ENCODE measurements at places on chromosomes 7 and 10. TPM values are rescaled to one million over a fixed set of nuclear protein-coding genes. Genes with fewer than 3 reads are reported as not detected.

DNA sequence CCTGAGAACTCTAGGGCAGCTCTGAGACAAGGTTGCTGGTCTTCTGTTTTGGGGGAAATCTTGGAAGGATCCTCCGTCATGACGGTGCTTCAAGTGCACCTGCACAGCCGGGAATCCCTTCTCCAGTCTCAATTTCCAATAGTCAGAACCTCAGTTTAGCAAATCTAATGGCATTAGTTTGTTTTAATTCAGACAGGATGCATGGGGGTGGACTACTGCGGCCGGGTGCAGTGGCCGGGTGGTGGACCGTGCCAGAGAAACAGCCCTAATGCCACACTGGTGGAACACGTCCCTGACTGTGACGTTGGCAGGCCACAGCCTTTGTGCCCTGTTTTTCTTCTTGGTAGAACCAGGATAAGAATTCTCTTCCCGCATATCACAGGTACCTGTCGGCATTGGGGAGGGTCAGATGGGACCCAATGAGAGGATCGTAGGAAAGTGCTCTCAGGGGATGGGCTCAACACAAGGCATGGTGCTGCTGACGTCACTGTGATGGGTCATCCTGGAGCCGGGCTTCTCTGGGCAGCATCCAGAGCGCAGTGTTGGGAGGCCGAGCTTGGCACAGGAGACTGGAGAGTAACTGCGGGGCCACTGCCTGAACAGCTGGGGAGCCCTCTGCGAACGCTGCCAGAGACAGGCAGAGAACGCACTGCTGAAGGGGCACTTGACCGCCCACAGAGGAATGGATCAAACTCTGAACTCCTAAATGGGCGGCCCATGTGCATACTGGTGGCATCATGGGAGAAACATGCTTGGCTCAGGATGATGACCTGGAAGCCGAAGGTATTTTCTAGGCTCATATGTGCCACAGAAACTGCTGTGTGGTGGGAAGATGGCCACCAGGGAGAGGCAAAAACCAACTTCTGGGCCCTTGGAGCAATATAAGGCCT is 313.8 kb upstream of the SHH start:
- no peak overlapping the region for H3K4me3 ChIP-seq
- DNase-seq: no peak
- H3K27me3 ChIP-seq: no peaks in the 10 kb centered on the region
- H3K36me3 ChIP-seq: no peaks in the 10 kb centered on the region
- no peaks in the 10 kb centered on the region for H3K4me1 ChIP-seq

DNA sequence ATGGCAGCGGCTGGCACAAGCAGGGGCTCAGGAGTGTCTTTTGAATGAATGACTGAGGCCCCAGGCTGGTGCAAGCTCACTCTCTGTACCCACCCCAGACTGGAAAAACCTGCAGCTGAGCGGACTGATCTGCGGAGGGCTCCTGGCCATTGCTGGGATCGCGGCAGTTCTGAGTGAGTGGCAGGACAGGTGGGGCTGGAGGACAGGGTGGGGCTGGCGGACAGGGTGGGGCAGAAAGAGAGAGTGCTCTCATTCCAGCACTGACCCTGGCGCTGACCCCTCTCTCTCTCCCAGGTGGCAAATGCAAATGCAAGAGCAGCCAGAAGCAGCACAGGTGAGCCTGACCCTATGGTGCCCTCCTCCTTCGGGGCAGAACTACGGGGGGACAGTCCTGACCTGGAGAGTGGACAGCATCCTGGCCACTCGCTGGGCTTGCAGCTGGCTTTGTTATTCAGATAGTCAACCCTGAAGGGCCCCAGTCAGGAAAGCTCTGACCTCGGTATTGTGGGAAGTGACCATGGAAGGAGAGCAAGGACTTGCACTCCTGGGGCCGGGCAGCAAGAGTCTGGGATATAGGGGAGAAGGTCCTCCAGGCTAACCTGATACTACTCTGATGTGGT is 4.1 kb downstream of the FXYD4 start:
- no peaks in the 10 kb centered on the region for H3K4me1 ChIP-seq
- no peak overlapping the region for H3K4me3 ChIP-seq
- no peak overlapping the region for H3K27ac ChIP-seq

GRCh38 chr7:20269726-20270125 is 52.5 kb upstream of the MACC1 start:
- DNase-seq: peak; percentile 33
- H3K4me1 ChIP-seq: peaks cover 4% of the 10 kb centered on the region
- H3K4me3 ChIP-seq: no peak overlapping the region
- H3K27ac ChIP-seq: no peak overlapping the region
- H3K36me3 ChIP-seq: no peaks in the 10 kb centered on the region

GRCh38 chr7:50782375-50783208 is at the start of gene GRB10:
Gene GRB10, minus strand, starts transcription at chr7:50782896. Its CDS starts 50,574 bp downstream, at chr7:50732322.
- H3K27ac ChIP-seq: no peak within 1 kb of the TSS
- H3K4me3 ChIP-seq: peak within 1 kb of the TSS; percentile 47
- peaks cover 3% of the 10 kb centered on the region for H3K4me1 ChIP-seq
- no peaks in the 10 kb centered on the region for H3K36me3 ChIP-seq

DNA sequence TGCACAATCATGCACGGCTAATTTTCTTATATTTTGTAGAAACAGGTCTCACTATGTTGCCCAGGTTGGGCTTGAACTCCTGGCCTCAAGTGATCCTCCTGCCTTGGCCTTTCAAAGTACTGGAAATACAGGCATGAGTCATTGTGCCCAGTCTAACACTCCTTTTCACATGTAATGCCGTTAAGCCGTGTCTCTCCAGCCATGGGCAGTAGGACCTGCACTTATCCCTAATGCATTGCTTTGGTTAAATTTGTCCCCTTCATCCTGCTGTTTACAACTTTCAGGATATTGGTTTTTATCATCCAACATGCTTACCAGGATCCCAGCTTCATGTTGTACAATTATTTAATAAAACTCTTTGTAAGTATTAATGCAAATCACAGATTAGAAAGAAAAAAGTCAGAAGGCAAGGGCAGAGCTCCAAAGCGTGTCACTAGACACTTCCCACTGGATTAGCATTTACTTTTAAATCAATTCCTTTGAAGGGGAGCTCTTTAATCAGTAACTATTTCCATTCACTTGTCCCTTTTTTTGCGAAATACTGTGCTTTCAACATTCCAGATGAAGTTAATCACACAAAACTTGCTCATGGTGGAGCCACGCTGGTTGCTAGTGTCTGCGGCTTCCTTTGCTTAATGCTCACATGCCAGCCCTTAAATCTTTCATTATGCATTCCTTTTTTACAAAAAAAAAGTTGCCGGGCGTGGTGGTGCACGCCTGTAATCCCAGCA is 256.0 kb upstream of the AUTS2 start:
- no peaks in the 10 kb centered on the region for H3K36me3 ChIP-seq
- no peak overlapping the region for H3K4me3 ChIP-seq
- no peaks in the 10 kb centered on the region for H3K27me3 ChIP-seq
- no peak for DNase-seq
- no peaks in the 10 kb centered on the region for H3K4me1 ChIP-seq

- H3K36me3 ChIP-seq: no peaks in the 10 kb centered on the region
- H3K4me1 ChIP-seq: no peaks in the 10 kb centered on the region
- H3K27me3 ChIP-seq: no peaks in the 10 kb centered on the region
- no peak overlapping the region for H3K27ac ChIP-seq
- no peak overlapping the region for H3K4me3 ChIP-seq
- no peak for DNase-seq
Observed at GRCh38 chr7:147796581-147796980, 794.0 kb upstream of the C7orf33 start.

- peaks cover 15% of the 10 kb centered on the region for H3K4me1 ChIP-seq
- DNase-seq: peak; percentile 69
- no peaks in the 10 kb centered on the region for H3K36me3 ChIP-seq
- no peaks in the 10 kb centered on the region for H3K27me3 ChIP-seq
- H3K27ac ChIP-seq: no peak overlapping the region
Observed at GRCh38 chr7:116173051-116174028, 37.0 kb upstream of the TES start.

- no peaks in the 10 kb centered on the region for H3K36me3 ChIP-seq
- H3K4me1 ChIP-seq: no peaks in the 10 kb centered on the region
- peak; percentile 77 for DNase-seq
- no peak overlapping the region for H3K27ac ChIP-seq
- H3K4me3 ChIP-seq: no peak overlapping the region
Observed at GRCh38 chr10:66931340-66931948, 5.6 kb downstream of the LRRTM3 start.

DNA sequence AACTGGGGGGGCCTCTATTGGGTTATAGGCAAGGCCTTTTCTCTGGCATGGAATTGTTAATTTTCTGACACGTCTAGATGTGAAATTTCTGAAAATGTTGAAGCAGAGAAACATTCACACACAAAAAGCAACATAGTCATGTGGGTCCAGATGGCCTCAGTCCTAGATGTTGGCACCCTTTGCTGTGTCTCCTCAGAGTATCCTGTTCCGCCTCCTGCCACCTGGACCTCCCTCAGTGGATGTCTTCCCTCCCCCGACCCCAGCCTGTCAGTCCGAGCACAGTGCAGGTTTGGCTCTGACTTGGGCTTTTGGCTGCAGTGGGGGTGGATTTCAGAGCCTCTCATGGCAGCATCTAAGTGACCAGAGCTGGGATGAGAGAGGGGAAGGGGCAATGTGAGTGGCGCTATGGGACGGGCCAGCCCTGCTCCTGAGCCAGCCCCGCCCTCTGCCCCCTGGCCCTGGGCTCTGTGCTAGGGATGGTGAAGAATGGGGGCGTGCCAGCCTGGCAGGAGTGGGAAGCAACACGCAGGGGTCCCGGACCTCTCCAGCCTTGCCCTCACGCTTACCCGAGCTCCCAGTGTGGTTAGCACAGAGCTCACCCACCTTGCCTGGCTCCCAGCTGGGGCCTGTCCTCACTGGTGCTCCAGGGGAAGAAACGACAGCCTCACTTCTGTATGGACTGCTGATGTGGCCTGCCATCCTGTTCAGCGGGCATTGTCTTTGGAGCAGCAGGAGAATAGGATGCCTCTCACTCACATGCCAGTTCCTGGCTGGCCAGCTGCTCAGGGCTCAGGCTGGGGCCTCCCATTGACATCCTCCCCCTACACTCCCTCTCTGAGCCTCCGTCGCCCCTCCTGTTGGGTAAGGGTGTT is 6.2 kb downstream of the ATP6V0E2 start:
- H3K27me3 ChIP-seq: no peaks in the 10 kb centered on the region
- peaks cover 3% of the 10 kb centered on the region for H3K4me1 ChIP-seq
- no peak for DNase-seq
- no peak overlapping the region for H3K27ac ChIP-seq

DNA sequence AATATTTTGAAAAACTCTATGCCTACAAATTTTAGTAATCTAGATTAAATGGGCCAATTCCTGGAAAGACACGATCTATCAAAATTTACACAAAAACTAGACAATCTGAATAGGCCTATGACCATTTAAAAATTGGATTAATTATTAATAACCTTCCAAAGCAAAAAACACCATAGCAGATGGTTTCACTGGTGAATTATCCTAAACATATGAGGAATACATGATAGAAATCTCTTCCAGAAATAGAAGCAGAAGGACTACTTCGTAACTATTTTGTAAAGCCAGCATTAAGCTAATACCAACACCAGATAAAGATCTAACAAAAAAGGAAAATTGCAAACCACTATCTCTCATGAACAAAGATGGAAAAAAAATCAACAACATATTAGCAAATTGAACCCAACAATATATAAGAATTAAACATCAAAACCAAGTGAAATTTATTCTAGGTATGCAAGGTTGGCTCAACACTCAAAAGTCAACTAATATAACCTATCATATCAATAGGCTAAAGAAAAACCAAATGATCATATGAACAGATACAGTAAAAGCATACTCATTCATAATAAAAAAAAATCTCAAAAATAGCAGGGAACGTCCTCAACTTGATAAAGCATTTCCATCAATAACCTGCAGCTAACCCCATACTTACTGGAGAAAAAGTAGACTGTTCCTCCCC is 16.3 kb downstream of the WASL start:
- no peak overlapping the region for H3K4me3 ChIP-seq
- H3K27me3 ChIP-seq: no peaks in the 10 kb centered on the region
- no peaks in the 10 kb centered on the region for H3K4me1 ChIP-seq
- H3K36me3 ChIP-seq: no peaks in the 10 kb centered on the region
- no peak for DNase-seq

DNA sequence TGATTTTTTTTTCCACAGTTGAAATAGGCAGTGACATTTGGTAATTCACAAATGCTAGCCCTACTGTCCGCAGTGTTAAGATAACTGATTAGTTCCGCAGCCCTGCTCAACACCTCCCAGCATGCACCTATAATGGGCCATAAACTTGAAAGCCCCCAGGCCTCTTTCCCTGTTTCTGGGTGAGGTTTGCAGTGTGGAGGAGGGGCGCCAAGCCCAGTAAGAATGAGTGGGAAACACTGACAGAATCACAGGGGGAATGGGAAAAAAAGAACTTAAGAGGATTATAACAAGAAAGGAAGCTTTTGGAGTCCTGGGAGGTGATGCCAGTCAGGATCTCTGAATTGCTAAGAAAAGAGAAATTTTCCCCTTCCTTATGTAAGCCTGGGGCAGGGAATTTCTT is 39.6 kb upstream of the SP8 start:
- DNase-seq: no peak
- H3K4me3 ChIP-seq: no peak overlapping the region
- no peaks in the 10 kb centered on the region for H3K4me1 ChIP-seq
- no peaks in the 10 kb centered on the region for H3K36me3 ChIP-seq
- no peaks in the 10 kb centered on the region for H3K27me3 ChIP-seq

- H3K27ac ChIP-seq: no peak overlapping the region
Observed at GRCh38 chr10:84820120-84820519, 491.7 kb downstream of the CCSER2 start.

GRCh38 chr10:113745374-113745773 is 6.1 kb upstream of the PLEKHS1 start:
- H3K4me3 ChIP-seq: no peak overlapping the region
- H3K27me3 ChIP-seq: no peaks in the 10 kb centered on the region
- H3K36me3 ChIP-seq: no peaks in the 10 kb centered on the region
- no peak overlapping the region for H3K27ac ChIP-seq
- DNase-seq: no peak

GRCh38 chr10:25393621-25394020 is 218.8 kb downstream of the GPR158 start:
- H3K36me3 ChIP-seq: no peaks in the 10 kb centered on the region
- no peak for DNase-seq
- H3K27me3 ChIP-seq: no peaks in the 10 kb centered on the region
- H3K27ac ChIP-seq: no peak overlapping the region

DNA sequence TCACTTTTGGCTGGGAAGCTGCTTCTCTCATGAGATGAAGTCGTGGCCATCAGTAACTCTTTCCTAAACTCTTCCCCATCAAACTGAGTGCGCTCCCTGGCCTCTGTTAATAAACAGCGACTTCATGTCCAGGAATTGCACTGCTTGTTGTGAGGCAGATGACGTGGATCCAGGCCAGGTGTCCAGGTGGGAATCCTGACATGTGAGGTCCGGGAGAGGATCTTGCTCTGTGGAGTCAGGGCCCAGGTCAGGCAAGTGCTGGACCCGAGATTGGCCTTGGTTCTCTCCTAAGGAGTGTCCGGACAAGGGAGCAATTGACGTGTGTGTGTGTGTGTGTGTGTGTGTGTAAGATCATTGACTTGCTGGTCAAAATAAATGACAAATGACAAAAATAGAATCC is 362.7 kb downstream of the GLRX3 start:
- H3K4me1 ChIP-seq: no peaks in the 10 kb centered on the region
- no peaks in the 10 kb centered on the region for H3K36me3 ChIP-seq
- H3K4me3 ChIP-seq: no peak overlapping the region

- no peaks in the 10 kb centered on the region for H3K4me1 ChIP-seq
- H3K27me3 ChIP-seq: no peaks in the 10 kb centered on the region
- no peak overlapping the region for H3K4me3 ChIP-seq
- H3K36me3 ChIP-seq: no peaks in the 10 kb centered on the region
- H3K27ac ChIP-seq: no peak overlapping the region
- no peak for DNase-seq
Observed at GRCh38 chr7:130346177-130346905, 1.7 kb downstream of the CPA5 start.

DLX5 gene
- polyA plus RNA-seq: not detected

LARP4B gene
- 24.3 TPM for polyA plus RNA-seq

ZCWPW1 gene
- polyA plus RNA-seq: 0.76 TPM

CRYGN gene
- polyA plus RNA-seq: not detected

LRGUK gene
- 0.24 TPM for polyA plus RNA-seq

DOCK1 gene
- polyA plus RNA-seq: 28.2 TPM

DYNC1I1 gene
- 0.17 TPM for polyA plus RNA-seq

PRR15 gene
- polyA plus RNA-seq: not detected

Measured in IMR-90 (cell line).